ENCODE measurements at places on chromosomes 16 and 17.

DNA sequence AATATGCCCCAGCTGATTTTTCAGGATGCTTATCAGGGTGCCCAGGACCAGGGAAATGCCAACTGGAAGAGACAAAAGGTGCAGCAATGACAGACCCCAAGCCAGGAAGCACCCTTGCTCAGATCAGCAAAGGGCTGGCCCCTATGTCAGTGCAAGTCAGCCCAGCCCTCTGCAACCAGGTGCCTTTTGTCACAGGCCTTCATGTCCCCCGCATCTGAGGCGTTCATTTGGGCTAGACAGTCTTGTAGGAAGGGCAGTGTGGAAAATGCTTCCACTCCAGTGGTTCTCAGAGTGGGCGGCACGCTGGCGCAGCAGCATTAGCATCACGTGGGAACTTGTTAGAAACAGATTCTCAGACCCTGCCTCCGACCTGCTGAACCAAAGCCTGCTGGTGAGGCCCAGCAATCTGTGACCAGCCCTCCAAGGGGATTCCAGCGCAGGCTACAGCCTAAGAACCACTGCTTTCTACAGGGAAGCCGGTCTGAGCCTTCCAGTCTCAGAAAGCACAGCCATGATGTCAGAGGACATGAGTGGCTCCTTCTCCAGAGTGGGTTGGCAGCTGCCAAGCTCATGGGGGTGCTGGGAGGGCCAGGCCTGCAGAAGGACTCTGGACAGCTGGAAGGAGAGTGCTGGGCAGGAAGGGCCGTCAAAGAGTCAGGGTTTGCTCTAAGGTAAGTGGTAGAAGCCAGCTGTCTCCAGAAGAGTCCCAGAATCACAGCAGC, 13.1 kb downstream of the SLC47A2 start:
- DNase-seq, result no peak

DNA sequence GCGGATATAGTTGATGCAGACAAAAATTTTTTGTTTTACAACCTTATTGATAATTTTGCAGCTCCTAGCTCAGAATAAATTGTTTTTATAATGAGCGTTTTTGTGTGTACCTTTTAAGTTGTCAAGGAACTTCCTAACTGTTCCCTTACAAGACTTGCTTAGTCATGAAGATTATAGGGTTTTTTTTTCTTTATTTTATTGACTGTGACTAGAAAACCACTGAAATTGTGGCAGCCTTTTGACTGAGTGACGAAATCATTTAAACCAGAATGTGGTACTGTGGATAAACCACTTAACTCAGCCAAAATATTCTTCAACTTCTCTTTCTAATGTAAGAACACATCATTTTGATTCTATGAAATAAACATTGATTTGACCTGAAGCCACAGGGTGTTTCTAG, 40.8 kb upstream of the VPS4A start:
- no peak for DNase-seq

- no peak for DNase-seq
Measured at GRCh38 chr17:60102632-60103096, 23.9 kb upstream of the HEATR6 start.

DNA sequence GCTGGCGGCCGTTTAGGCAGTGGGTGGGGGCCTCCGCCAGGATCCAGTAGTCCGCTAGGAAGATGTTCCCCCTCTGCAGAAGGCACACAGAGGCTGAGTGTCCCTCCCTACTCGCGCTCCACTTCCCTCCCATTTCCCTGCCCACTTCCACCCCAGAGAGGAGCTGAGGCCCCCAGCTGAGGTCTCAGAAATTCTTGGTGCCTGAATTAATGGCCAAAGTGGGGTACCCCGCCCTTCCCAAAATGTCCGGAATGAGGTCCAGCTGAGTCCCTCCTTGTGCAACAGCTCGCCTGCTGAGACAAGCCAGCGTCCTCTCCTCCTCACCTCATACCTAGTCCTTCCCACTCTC, 7.9 kb downstream of the ALOXE3 start:
- DNase-seq, result no peak

DNA sequence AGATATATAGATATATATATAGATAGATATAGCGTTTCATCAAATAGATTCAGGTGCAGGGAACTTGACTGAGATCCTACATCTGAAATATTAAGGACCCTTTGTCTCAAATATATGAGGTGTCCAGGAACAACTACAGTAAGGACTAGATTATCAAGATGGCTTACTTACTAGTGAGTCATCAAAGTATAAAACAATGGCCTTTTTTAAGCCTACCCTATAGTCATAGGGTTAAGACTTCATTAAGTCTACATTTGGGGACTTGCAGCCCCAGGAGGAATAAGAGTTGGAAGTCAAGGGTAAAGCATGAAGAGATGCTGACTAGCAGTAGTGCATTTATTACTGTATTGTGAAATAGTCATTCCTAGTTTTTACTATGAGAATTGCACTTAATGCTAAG, 1023.4 kb downstream of the CDH11 start:
- no peak for DNase-seq

Measured in activated gamma-delta T cell treated with anti-CD3 and anti-CD28 coated beads, Interleukin-2, amount 50 U/mL, for 16 hours (primary cell).